CD4-positive, alpha-beta T cell (primary cell): ENCODE measurements at places on chromosomes 16 and 17. TPM values are rescaled to one million over a fixed set of nuclear protein-coding genes. Genes with fewer than 3 reads are reported as not detected.

GRCh38 chr16:46712911-46713310 lies 23.5 kb downstream of the ORC6 start:
- H3K4me3 ChIP-seq: no peak overlapping the region
- H3K27me3 ChIP-seq: no peaks in the 10 kb centered on the region
- no peaks in the 10 kb centered on the region for H3K36me3 ChIP-seq
- H3K4me1 ChIP-seq: peaks cover 2% of the 10 kb centered on the region
- no peak overlapping the region for H3K27ac ChIP-seq
- DNase-seq: no peak

DNA sequence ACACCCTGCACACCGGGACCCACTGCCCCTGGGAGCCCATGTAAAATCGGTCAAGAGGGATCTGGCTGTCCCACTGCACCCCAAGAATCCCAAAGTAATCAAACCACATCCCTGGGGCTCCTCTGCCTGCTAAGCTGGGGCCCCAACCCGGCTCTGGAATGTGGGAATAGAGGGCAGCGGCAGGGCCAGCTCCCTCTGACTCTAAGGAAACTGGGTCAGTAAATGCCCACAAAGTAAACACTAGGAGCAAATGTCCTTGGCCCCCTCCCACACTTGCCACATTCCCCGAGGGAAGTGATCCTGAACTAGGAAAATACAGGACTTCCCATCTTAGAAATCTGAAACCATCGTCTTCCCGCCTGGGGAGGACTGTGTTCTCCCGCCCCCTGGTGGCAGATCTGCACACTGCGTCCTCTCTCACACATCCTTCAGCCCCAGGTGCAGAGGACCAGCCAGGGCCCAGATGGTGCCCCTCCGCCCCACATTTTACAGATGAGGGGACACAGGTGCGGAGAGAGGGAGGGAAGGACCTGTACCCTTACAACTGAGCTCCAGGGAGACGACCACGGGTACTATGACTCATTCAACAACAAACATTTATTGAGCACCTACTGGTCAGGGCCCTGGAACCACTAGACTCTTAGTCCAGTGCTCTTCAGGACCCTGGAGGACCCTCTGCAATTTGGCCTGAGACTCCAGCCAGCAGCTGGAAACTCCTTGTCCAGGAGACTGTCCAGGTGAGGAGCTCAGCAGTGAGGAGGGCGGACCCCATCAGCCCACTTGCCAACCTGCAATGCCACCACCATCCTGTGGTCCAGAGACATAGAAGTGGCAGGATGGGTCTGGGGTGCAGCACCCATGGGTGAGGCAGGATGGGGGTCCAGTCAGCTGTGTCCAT lies 10.1 kb downstream of the P3H4 start:
- peaks cover 12% of the 10 kb centered on the region for H3K4me1 ChIP-seq
- no peak overlapping the region for H3K27ac ChIP-seq

GRCh38 chr16:50248845-50249244 lies 17.5 kb upstream of the ADCY7 start:
- no peak overlapping the region for H3K27ac ChIP-seq
- H3K4me3 ChIP-seq: no peak overlapping the region
- DNase-seq: no peak
- no peaks in the 10 kb centered on the region for H3K27me3 ChIP-seq

DNA sequence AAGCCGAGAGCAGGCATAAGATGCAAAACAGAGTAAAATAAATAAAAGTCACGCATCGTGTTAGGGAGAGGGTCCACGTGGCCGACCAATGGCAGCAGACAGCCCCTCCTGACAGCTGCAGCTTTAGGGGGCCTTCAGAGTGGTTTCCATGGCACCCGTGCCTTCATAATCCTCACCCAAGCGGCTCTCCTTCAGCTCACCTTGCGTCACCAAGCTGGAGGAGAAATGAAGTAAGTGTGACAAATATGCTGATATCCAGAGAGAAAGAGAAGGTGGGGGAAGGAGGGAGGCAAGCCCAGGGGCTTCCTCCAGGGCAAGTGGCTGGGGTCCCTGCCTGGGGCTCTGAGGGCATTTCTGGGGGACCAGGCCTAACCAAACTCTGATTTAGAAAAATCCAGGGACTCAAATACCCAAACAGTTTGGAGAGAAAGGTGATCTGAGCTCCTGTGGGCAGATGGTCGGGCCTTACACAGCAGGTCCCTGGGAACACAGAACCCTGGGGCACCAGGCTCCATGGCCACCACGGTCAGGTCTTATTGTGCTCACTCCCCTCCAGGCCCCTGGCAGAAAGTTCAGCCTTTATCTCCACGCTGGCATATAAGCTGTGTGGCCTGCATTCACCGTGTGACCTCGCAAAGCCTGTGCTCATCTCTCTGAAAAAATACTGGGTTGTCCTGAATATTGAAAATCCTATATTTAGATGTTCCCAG lies 80.7 kb upstream of the TNRC6C start:
- no peak overlapping the region for H3K4me3 ChIP-seq
- H3K36me3 ChIP-seq: no peaks in the 10 kb centered on the region
- peaks cover 100% of the 10 kb centered on the region for H3K4me1 ChIP-seq
- H3K27ac ChIP-seq: no peak overlapping the region
- no peaks in the 10 kb centered on the region for H3K27me3 ChIP-seq
- DNase-seq: no peak

- H3K4me3 ChIP-seq: peak overlapping the region; percentile 19
- peaks cover 8% of the 10 kb centered on the region for H3K36me3 ChIP-seq
- peak; percentile 74 for DNase-seq
- peak overlapping the region; percentile 36 for H3K27ac ChIP-seq
Measured at GRCh38 chr16:89360760-89361435, 129.5 kb downstream of the ANKRD11 start.

DNA sequence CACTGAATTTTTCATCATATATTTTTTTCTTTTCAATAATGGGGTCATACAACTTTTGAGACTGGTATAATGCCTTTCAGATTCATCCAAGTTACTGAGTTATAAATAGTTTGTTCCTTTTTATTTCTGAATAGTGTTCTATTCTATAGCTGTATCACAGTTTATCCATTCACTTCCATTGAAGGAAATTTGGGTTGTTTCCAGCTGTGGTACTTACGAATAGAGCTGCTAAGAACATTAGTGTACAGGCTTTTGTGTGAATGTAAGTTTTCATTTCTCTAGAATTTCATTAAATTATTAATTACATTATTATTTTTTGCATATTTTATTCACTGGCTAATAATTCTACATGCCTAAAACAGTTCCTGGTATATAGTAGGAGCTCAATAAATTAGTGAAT lies 52.9 kb downstream of the SNTB2 start:
- DNase-seq: no peak
- no peak overlapping the region for H3K4me3 ChIP-seq
- H3K36me3 ChIP-seq: no peaks in the 10 kb centered on the region
- H3K27me3 ChIP-seq: no peaks in the 10 kb centered on the region
- no peak overlapping the region for H3K27ac ChIP-seq
- no peaks in the 10 kb centered on the region for H3K4me1 ChIP-seq

Gene TAT
- total RNA-seq: not detected

Gene SLC52A1
- total RNA-seq: 0.17 TPM

Gene TP53TG3
- total RNA-seq: not detected

Gene KRTAP9-4
- not detected for total RNA-seq
